ENCODE measurements at places on chromosomes 2 and 18.

DNA sequence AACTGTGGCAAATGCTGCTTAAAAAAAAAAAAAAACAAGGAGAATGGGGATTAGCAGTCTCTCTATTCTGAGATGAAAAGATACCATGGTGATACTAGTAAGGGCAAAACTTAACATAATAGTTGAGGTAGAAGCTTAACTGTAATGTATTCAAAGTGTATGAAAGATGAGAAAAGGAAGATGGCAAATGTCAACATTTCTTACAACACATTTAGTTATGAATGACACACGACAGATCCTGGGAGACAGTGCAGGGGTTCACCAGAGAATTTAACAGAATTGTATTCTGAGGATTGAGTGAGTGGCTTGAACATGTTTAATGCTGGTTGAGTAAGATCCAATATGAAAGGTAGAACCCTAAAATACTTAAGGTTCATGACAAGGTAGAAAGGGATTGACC, 52.7 kb downstream of the CUL3 start:
- DNase-seq: no peak

GRCh38 chr2:52356556-52356955, 1324.6 kb upstream of the NRXN1 start:
- DNase-seq: no peak

DNA sequence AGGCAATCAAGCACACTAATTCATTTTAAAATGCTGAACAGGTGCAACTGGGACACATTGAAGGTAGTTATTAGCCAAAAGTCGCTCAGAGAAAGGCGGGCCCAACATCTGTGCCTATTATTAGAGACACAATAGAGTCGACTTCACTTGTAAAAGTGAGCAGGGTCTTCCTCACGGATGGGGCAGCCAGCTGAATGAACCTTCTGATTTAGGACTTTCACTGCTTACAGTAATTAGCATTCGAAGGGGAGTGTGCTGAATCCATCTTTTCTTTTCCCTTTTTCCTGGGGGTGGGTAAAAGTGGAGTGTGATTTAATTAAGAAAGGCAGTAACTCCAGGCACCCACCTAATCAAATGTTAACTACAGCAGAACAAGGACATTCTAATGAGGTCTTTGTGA, 677.7 kb downstream of the DCDC2C start:
- DNase-seq: no peak

DNA sequence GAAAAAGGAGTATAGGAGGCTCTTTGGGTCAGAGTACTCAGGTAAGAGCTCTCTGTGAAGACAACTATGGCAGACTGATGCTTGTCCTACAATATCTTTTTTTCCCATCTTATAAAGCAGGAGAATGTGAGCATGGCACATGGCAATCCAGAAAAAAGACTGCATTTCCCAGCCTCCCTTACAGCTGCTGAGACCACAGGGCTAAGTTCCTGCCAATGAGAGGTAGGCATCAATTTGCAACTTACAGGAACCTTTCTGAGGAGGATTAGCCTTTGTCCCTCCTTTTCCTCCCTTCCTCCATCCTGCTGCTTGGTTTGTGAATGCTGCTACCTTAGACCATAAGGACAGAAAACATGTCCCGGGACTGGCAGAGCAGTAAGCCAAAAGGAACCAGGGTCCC, 37.8 kb upstream of the ST8SIA5 start:
- DNase-seq: no peak

DNA sequence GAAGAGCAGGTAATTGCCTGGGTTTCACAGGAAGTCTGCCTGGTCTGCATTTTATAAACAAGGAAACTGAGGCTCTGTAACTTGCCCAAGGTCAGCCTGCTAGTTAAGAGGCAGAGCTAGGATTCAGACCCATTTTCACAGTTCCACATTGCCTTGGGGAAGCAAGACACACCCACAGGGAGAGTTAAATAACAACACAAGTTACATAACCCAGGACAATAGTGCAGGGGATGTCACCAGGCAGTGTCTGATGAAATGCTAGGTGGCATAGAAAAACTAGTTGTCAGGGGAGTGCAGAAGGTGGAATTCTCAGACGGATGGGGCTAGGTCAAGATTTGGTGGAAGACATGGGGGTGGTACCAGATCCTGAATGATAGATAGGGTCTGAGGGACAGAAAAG, 69.7 kb downstream of the PRKCE start:
- no peak for DNase-seq

DNA sequence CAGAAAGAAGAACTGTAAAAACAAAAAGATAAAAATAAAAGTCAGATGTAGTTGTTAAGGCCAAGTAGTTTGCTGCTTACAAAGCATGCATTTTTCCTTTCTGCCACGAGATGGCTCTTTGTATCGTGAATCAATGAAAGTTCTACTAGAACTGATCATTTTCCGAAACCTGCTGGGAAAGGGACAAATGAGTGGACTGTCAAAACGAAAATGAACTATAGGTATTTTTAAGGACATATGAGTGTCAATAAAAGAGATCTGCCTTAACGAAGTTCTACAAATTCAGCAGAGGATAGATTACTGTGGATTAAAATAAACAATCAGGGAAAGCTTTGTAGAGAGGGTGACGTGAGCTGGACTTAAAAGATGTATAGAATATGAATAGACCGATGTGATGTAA, 15.0 kb upstream of the ELOA2 start:
- no peak for DNase-seq

DNA sequence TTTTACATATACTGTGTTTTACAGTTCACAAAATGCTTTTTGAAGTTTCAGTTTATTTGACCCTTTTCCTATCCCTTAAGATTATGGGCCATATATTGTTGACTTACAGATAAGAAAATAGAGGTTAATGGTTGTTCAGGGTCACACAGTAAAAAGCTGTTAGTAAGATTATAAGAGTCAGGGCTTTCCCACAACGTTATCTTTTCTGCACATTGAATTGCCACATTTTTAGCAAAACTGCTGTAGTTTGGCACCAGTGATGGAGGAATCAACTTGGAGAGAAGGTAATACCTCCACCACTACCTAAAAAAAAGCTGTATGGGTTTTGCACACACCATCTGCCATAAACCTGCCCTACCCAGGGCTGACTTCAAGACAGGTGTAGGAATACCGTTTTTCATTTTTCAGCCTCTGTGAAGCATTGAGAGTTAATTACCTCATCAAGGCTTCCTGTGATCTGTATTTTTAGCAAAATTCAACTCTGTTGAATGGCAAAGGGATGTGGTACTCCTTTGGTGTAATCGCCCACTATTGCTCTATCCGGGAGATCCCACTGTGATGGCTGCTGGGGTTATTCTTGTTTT, 5.0 kb downstream of the SOWAHC start:
- no peak for DNase-seq

- no peak for DNase-seq
These were observed 618.8 kb downstream of the SOCS6 start for GRCh38 chr18:70907673-70908072.

DNA sequence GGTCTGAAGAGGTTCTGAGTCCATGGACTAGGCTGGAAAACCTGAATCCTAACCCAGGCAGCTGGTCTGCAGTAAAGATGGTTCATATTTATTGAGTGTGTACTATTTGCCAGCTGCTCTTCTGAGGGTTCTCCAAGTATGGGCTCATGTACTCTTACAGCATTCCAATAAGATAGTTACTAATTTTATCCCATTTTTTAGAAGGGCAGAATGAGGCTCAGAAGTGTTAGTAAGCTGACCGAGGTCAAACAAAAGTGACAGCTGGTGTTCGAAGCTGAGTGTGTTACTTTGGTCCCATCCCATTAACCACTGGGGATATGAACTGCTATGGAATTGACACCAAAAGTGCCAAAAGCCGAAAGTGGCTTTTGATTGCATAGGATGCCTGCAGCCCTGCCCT, 76.9 kb downstream of the CABLES1 start:
- DNase-seq: no peak

DNA sequence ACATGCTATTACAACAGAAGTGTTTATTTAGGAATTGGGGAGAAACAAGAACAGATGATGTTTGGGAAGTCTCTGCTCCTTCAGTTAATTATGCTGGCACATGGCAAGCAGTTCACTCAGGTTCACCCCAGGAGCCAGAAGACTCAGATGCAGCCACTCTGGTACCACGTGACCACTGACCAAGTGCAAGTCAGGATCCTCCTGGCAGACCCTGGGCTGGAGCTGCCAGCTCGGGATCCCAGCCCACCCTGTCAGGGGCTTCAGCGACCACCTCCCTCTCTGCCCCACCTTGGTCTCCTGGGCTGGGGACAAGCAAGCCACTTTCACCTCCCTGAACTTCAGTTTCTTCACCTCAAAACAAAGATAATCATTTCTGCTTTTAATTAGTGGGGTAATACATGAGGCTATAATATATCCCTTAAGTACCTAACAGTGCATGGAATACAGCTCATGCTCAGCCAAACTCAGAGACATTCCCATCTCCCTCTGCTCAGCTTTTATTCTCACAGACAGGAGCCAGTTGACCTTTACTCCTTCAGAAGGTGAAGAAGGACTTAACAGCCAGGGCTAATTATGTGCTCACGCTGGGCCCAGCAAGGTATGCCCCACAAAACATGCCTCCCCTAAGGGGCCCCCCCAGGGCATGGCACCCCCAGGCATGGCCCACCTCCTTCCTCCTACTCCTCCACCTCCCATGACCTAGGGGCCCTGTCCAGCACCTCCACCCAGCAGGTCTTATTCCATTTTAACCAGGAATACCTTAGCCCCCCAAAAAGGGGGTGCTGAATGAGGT, 11.8 kb downstream of the CRACDL start:
- no peak for DNase-seq

DNA sequence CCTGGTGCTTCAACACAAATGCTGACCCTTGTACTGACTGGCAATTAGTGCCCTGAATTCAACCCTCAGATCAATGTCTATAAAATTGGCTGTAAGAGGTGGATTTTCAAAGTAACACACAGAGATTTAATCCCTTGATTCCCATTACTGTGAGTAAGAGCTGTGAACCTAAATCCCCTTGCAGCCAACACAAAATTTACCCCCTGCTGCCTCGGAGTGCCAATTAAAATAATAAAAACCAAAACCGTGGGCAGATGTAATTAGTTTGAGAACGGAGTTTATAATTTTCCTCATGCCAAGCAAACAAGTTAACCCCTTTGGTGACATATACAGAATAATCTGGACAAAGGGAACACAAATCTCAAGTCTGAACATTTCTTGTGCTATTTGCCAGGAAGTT, 55.8 kb upstream of the REV1 start:
- DNase-seq: no peak

DNA sequence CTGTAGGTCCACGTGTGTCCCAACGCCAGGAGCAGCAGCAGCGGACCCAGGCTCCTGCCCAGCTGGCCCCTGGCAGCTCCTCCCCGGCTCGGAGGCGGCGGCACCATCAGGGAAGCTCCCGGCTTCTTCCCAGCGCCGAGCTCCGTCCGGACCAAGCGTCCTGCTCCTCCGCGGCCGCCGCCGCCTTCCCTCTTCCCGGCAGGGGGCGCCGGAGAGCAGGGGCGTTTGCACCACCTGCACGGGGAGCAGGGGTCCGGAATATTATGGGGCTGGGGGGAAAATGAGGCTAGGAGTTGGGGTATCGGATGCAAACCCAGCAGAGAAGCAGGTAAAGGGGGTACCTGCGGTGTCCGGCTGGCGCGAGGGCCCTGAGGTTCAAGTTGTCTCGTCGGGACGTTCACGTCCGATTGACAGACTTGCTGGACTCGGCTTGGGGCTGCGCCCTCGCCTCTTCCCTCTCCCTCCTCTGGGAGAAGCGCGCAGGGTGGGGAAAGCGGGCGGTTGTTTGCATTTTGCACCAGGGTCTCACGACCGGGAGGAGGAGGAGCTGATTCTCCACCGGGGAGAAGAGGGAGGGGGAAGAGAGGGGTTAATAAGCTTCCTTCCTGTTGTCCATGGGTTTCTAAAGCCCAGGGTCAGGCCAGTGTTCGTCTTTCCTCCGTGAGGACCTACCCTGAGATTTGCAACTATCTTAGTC, at the start of gene CCBE1:
Gene CCBE1, minus strand, starts transcription at position 188 of the 697 bp plus-strand sequence.
- DNase-seq: peak; percentile 34

- no peak for DNase-seq
These were observed 196.4 kb downstream of the AGAP1 start for GRCh38 chr2:235690082-235690808.

DNA sequence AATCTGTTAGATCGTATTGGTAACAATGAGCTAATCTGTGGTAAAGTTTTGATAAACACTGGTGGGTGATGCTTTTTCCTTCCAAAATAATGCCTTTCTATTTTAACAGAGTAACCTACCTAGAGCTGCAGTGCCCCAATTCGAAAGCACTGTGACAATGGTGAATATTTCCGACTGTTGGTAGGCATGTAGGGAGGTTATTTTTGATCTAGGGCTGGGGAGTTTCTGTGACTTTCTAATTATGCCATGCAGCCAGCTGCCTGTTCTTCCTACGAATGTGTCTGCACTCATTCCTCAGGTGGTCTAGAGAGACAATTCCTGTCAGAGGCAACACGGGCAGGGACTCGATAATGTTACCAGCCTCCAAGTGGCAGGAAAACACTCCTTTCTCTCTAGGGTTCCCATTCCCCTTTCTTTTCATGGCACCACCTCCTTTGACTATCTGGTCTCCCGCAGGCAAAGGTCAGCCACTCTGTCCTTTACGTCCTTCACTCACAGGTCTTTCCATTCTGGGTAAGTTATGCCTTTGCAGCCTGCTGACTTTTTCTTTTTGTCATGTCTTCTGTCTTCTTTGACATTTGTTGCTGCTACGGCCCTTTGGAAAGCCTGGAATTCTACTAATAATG, 167.2 kb upstream of the MGAT5 start:
- DNase-seq: no peak

Data from stimulated activated effector memory CD8-positive, alpha-beta T cell treated with anti-CD3 and anti-CD28 coated beads, Interleukin-12 subunit alpha, Interleukin-12 subunit beta, amount 100 ng/mL, for 72 hours (primary cell).